GM12892 (cell line): ENCODE measurements at places on chromosomes 4 and X.

GRCh38 chrX:46715530-46715929, 43.4 kb downstream of the SLC9A7 start:
- no peak for DNase-seq

- no peak for DNase-seq
These were observed 510.3 kb downstream of the TECRL start for GRCh38 chr4:63898961-63899360.

DNA sequence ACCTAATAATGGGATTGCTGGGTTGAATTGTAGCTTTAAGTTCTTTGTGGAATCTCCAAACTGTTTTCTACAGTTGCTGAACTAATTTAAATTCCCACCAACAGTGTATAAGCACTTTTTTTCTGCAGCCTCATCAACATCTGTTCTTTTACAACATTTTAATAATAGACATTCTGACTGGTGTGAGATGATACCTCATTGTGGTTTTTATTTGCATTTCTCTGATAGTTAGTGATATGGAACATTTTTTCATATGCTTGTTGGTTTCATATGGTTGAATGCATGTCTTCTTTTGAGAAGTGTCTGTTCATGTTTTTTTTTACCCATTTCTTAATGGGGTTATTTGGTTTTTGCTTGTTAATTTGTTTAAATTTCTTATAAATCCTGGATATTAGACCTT, 1718.9 kb downstream of the C4orf33 start:
- DNase-seq: no peak

DNA sequence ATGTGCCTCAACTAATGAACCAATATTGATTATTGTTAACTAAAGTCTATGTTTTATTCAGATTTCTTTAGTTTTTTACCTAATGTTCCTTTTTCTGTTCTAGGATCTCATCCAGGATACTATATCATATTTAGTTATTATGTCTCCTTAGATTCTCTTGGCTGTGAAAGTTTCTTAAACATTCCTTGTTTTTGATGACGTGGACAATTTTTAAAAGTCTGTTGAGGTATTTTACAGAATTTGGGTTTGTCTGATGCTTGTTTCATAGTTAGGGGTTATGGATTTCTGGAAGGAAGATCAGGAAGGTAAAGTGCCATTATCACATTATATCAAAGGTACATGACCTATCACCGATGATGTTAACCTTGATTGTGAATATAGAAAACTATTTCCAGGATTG, 18.2 kb upstream of the MCTS1 start:
- no peak for DNase-seq

DNA sequence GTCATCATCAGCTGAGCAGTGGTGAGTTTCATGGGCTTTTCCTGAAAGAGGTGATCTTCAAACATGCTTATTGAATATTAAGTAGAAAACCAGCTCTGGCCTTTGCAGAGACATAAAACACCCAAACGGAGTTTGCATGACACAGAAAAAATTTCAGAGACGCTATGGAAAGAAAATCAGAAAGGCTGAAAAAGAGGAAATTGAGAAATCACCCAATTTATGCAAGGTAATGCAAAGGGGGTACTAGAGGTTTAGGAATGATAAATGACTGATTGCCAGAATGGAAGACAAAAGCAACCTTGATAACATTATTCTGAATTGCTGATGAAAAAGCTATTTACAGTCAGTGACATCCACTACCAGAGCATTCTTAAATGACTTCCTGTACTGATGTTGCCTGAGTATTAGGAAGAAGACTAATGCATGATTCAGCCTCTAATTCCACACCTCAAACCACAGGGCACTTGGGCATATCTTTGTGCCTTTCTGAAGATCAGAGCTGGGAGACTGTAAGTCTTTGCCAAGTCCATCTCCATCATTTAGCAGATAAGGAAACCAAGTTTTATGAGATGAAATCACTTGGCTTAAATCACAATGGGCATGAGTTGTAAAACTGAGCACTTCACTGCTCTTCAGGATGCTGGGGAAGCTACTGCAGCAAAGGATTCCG, 565.7 kb downstream of the PPARGC1A start:
- DNase-seq: no peak

- no peak for DNase-seq
These were observed 253.5 kb downstream of the ARHGAP10 start for GRCh38 chr4:147985376-147985775.

DNA sequence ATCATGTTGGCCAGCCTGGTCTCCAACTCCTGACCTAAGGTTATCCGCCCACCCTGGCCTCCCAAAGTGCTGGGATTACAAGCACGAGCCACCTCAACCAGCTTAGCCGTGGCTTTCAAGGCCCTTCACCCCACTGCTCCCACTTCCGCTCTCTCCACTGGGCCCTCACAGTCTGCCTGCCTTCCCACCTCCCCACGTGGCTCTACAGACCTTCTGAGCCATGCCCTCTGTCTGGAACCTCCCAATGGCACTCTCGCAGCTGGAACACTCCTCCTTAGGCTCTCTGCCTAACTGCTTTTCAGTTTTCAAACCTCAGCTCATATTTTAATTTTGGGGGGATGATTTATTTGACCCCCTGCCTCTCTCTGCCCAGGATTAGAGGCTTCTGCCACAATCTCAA, 59.3 kb upstream of the SH3RF1 start:
- DNase-seq: no peak

- DNase-seq: no peak
These were observed 429.1 kb downstream of the SPRY1 start for GRCh38 chr4:123825596-123826291.

DNA sequence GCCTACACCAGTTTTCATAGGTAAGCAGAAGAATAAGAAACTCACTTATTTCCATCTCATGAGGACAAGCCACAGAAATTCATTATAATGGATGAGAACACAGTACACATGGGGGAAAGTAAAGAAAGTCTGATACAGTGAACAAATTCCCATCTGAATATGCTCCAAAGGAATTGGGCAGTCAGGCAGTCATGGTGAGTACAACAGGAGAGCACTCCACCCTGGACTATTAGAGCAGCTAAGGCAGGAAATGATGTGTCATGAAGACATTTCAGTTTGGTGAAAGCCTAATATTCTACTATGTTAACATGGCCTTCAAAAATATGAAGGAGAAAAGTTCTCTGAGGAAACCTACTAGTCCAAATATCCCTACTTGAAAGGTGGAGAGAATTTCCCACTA, 92.0 kb upstream of the PRDX4 start:
- no peak for DNase-seq
